ENCODE measurements at places on chromosomes 13 and 19. TPM values are rescaled to one million over a fixed set of nuclear protein-coding genes. Genes with fewer than 3 reads are reported as not detected.

- no peaks in the 10 kb centered on the region for H3K27me3 ChIP-seq
- H3K4me3 ChIP-seq = no peak overlapping the region
- H3K27ac ChIP-seq = no peak overlapping the region
- H3K4me1 ChIP-seq = no peaks in the 10 kb centered on the region
Measured at GRCh38 chr19:12656899-12657571, 9.5 kb downstream of the MAN2B1 start.

DNA sequence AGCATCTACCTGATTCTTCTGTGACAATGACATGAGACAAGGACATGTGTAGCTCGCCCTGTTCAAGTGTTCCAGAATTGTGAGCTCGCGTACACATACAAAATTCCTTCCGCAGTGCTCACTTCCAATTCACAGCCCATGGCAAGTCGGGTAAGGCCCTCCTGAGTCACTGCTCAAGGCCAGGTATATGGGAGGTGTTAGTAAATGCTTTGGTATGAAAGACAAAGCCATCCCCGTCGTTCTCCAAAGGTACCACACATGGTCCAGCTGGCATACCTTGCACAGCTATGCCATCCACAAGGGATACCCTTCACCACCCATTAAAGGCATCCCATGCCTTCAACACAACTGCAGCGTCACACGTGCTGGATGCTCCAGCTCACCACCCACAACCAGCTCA is 4.4 kb upstream of the ELL start:
- DNase-seq = no peak
- no peak overlapping the region for H3K27ac ChIP-seq
- H3K27me3 ChIP-seq = no peaks in the 10 kb centered on the region
- no peaks in the 10 kb centered on the region for H3K4me1 ChIP-seq
- H3K36me3 ChIP-seq = peaks cover 2% of the 10 kb centered on the region

- peak; percentile 95 for DNase-seq
- H3K4me3 ChIP-seq = peak within 1 kb of the TSS; percentile 60
- no peaks in the 10 kb centered on the region for H3K27me3 ChIP-seq
- H3K36me3 ChIP-seq = no peaks in the 10 kb centered on the region
- H3K4me1 ChIP-seq = peaks cover 5% of the 10 kb centered on the region
Measured at GRCh38 chr19:48746738-48747575, at the start of gene IZUMO1. IZUMO1 (minus strand) TSS chr19:48746909; CDS start chr19:48745859, 1,050 bp downstream.

GRCh38 chr19:10805065-10805757 is 30.8 kb downstream of the TMED1 start:
- no peaks in the 10 kb centered on the region for H3K4me1 ChIP-seq
- H3K4me3 ChIP-seq = no peak overlapping the region
- DNase-seq = no peak
- H3K27ac ChIP-seq = no peak overlapping the region

DNA sequence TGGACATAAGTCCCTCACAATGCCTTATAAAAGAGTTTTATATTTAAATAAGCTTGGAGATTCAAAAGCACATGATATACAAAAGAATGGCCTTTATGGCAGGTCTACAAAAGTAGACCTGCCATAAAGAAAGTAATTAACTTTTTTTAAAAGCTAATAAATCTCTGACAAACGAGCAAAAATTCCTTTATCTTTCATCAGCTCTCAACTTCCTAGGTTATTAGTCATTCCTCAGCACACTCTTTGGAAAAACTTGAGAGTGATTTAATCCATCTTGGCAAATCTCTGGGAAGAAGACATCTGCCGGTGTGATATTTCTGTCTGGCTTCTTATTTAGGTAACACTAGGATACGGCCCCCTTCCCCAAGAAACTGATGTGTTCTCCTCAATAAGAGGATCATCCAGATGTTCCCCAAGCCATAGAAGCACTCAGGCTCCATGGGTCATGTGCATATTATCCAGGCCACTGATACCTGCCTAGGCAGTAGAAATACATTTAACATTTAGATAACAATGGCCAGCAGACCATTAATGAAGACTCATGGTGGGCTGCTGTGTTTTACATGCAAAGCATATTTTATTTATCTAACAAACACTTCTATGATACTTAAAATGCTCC is 372.7 kb downstream of the LIG4 start:
- no peaks in the 10 kb centered on the region for H3K4me1 ChIP-seq
- no peaks in the 10 kb centered on the region for H3K27me3 ChIP-seq
- DNase-seq = peak; percentile 17
- H3K4me3 ChIP-seq = no peak overlapping the region

The SLC1A6 gene
- 0.26 TPM for total RNA-seq

- H3K36me3 ChIP-seq = peaks cover 86% of the 10 kb centered on the region
- H3K4me3 ChIP-seq = no peak overlapping the region
- H3K27me3 ChIP-seq = no peaks in the 10 kb centered on the region
- H3K4me1 ChIP-seq = peaks cover 66% of the 10 kb centered on the region
- DNase-seq = peak; percentile 91
Measured at GRCh38 chr19:805600-806550, 8.6 kb downstream of the PTBP1 start.

GRCh38 chr19:43774103-43774939 is 6.5 kb downstream of the KCNN4 start:
- DNase-seq = no peak
- no peaks in the 10 kb centered on the region for H3K36me3 ChIP-seq
- peaks cover 9% of the 10 kb centered on the region for H3K4me1 ChIP-seq
- H3K27me3 ChIP-seq = peaks cover 24% of the 10 kb centered on the region
- H3K27ac ChIP-seq = no peak overlapping the region
- H3K4me3 ChIP-seq = peak overlapping the region; percentile 19

The SIGLEC14 gene
- total RNA-seq = not detected

GRCh38 chr13:100899720-100900316 is 225.2 kb upstream of the TMTC4 start:
- no peaks in the 10 kb centered on the region for H3K36me3 ChIP-seq
- no peak overlapping the region for H3K27ac ChIP-seq
- H3K27me3 ChIP-seq = no peaks in the 10 kb centered on the region
- no peak overlapping the region for H3K4me3 ChIP-seq

GRCh38 chr13:93746589-93746988 is 520.0 kb downstream of the GPC6 start:
- no peaks in the 10 kb centered on the region for H3K36me3 ChIP-seq
- no peak for DNase-seq
- H3K4me1 ChIP-seq = no peaks in the 10 kb centered on the region
- no peak overlapping the region for H3K27ac ChIP-seq
- H3K27me3 ChIP-seq = no peaks in the 10 kb centered on the region

The CEACAM19 gene
- 2.9 TPM for total RNA-seq

- no peaks in the 10 kb centered on the region for H3K27me3 ChIP-seq
- H3K4me1 ChIP-seq = peaks cover 10% of the 10 kb centered on the region
Measured at GRCh38 chr19:4016486-4016885, 8.9 kb downstream of the PIAS4 start.

DNA sequence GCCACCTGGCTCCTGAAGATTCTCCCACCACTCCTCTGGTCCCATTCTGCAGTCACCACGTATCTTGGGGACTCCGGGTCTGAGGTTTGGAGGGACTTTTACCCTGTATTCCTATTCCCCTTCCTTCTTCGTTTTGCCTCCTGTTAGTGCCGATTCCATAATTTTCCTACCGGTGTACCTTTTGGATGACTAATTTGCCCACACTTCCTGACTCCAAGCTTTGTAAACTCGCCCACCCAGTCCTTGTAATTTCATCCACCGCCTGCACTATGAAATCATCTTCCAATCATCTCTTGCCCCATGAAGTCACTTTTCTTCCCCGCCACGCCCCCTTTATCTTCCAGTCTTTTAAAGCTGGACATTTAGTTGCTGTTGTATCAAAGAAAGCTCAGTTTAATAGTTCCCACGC is 572 bp downstream of the UCHL3 start:
- H3K27me3 ChIP-seq = no peaks in the 10 kb centered on the region
- peak overlapping the region; percentile 97 for H3K27ac ChIP-seq
- DNase-seq = peak; percentile 68
- peak overlapping the region; percentile 76 for H3K4me3 ChIP-seq
- H3K4me1 ChIP-seq = peaks cover 12% of the 10 kb centered on the region
- no peaks in the 10 kb centered on the region for H3K36me3 ChIP-seq

DNA sequence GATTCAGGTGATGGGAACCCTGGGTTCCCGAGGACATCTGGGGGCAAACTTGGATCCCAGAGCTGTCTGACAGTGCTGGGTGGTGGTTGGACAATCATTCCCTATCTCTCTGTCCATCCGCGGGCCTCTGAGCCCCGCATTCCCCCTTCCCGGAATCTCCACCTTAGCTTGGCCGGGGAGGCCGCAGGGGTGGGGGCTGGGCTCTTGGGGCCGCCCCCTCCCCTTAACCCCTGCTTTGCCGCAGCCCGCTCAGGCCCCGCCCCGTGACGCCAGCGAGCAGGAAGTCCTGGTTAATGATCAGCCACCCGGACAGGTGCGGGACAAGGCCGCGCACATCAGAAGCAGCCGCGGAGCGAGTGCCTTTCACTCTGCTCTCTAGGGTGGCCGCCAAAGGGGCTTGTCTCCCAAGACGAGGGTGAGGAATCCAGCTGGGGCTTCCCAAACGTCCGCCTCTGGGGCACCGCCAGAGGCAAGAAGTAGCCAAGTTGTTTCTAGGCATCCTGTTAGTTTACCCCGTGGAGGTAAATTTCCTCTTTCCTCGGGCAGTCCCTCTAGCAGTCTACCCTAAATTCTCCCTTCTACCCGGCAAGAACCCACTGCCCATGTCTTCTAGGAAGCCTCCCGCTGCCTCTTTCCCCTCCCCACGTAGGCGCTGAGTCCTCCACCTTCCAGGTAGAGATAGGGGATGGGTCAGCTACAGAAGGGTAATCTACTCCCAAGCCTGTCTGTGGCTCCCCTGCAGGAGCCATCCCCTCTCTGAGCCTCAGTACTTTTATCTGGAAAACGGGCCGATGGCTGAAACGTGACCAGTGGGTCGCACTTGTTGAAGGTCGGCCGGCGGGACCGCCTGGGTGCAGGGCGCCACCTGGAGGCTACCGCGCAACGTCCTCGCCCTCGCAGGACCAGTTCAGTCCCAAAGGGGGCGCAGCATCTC is 3.0 kb downstream of the IRF2BP1 start:
- peak; percentile 91 for DNase-seq
- H3K27ac ChIP-seq = no peak overlapping the region
- peak overlapping the region; percentile 32 for H3K4me3 ChIP-seq
- peaks cover 29% of the 10 kb centered on the region for H3K4me1 ChIP-seq

The OR10H2 gene
- not detected for total RNA-seq

DNA sequence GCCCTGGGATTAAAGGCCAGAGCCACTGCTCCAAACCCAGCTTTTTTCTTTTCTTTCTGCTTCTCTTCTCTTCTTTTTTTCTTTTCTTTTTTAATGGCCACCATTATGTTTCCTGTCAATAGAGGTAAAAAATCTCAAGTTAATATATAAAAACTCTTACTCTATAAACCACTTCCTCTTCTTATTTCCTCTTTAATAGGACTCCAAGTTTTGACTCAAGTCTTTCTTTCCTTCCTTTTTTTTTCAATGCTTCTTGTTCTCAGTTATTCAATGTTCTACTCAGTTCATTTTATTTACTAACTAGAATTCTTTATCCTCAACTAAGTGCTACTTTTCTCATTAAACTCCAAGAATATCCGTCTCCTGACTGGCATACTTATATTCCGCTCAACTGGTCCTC is 27.1 kb upstream of the MYCBP2 start:
- H3K4me3 ChIP-seq = no peak overlapping the region
- no peak overlapping the region for H3K27ac ChIP-seq
- H3K36me3 ChIP-seq = no peaks in the 10 kb centered on the region
- no peak for DNase-seq
- H3K27me3 ChIP-seq = no peaks in the 10 kb centered on the region

- H3K4me3 ChIP-seq = no peak overlapping the region
- H3K27ac ChIP-seq = no peak overlapping the region
Measured at GRCh38 chr19:44927746-44928145, 13.3 kb downstream of the APOC1 start.

GRCh38 chr13:76778853-76779252 is 107.4 kb downstream of the KCTD12 start:
- no peaks in the 10 kb centered on the region for H3K36me3 ChIP-seq
- DNase-seq = no peak
- no peak overlapping the region for H3K27ac ChIP-seq
- no peak overlapping the region for H3K4me3 ChIP-seq
- no peaks in the 10 kb centered on the region for H3K4me1 ChIP-seq

The CDX2 gene
- total RNA-seq = not detected

The GTF2F2 gene
- total RNA-seq = 37.8 TPM

The KCNC3 gene
- 6.4 TPM for total RNA-seq

The RFPL4A gene
- total RNA-seq = not detected

The FUT3 gene
- not detected for total RNA-seq

- DNase-seq = no peak
- H3K27me3 ChIP-seq = no peaks in the 10 kb centered on the region
- no peaks in the 10 kb centered on the region for H3K36me3 ChIP-seq
- H3K4me1 ChIP-seq = no peaks in the 10 kb centered on the region
Measured at GRCh38 chr13:40026741-40027140, 371.3 kb downstream of the COG6 start.

The MED29 gene
- 41.9 TPM for total RNA-seq

The BRME1 gene
- 4.0 TPM for total RNA-seq

The COMP gene
- not detected for total RNA-seq

The FUT6 gene
- total RNA-seq = not detected

The HAUS8 gene
- 68.1 TPM for total RNA-seq

DNA sequence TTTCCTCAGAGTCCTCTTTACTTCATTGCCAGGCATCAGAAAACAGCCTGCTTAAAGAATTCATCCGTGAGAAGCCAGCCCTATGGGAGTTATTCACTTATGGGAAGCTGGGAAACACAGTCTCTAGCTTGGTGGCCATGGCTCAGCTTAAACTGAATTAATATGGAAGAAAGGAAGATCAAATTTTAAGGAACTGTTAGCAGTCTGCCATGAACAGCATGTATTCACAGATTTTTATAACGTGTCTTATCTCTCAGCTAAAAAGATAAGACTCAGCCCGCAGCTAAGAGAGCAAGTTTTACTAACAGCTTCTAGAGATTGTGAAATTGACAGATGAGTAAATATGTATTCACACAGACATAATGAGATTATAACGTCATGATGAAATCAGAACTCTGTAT is 253.7 kb upstream of the RXFP2 start:
- no peak overlapping the region for H3K27ac ChIP-seq
- H3K4me1 ChIP-seq = no peaks in the 10 kb centered on the region
- DNase-seq = peak; percentile 11

GRCh38 chr19:35348911-35349611 is 1.4 kb downstream of the FFAR1 start:
- DNase-seq = no peak
- no peaks in the 10 kb centered on the region for H3K36me3 ChIP-seq
- H3K4me3 ChIP-seq = no peak overlapping the region
- peaks cover 5% of the 10 kb centered on the region for H3K27me3 ChIP-seq
- H3K4me1 ChIP-seq = peaks cover 6% of the 10 kb centered on the region
- H3K27ac ChIP-seq = no peak overlapping the region

DNA sequence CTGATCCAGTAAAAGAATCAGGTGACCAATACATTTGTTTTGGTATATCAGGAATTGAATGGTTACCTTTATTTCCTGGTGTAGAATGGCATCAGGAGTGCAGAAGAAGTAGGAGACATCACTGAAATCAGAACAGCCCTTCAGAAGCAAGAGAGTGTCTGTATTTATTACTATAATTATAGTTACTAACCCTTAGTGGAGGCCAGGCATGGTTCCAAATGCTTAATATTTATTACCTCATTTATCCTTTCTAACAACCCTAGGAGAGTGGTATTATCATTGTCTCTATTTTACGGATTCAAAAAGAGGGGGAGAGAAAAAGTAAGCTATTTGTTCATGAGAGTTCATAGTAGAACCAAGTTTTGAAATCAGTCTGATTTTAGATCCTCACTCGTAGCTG is 1292.9 kb downstream of the PCDH9 start:
- H3K4me3 ChIP-seq = no peak overlapping the region
- peaks cover 5% of the 10 kb centered on the region for H3K4me1 ChIP-seq
- H3K27ac ChIP-seq = no peak overlapping the region
- peak; percentile 4 for DNase-seq
- H3K36me3 ChIP-seq = no peaks in the 10 kb centered on the region
- H3K27me3 ChIP-seq = no peaks in the 10 kb centered on the region
